ENCODE measurements at places on chromosomes 4 and X.

GRCh38 chrX:50705042-50705441 lies 109.0 kb downstream of the SHROOM4 start:
- DNase-seq: no peak

DNA sequence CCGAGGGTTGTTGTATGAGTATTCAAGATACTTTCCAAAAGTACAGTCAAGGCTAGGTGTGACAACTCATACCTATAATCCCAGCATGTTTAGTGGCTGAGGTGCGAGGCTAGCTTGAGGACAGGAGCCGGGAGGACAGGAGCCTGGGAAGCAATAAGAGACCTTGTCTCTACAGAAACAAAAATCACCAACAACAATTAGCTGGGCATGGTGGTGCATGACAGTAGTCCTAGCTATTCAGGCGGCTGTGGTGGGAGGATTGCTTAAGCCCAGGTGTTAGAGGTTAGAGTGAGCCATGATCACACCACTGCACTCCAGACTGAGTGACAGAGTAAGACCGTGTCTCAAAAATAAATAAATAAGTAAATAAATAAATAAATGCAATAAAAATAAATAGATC lies 91.6 kb downstream of the TLL1 start:
- DNase-seq: no peak

GRCh38 chrX:115642895-115643530 lies 82.0 kb downstream of the PLS3 start:
- DNase-seq: no peak

- peak; percentile 63 for DNase-seq
Measured at GRCh38 chrX:119870626-119871131, 854 bp downstream of the RNF113A start.

GRCh38 chrX:57848857-57849256 lies 61.4 kb downstream of the ZXDA start:
- no peak for DNase-seq

DNA sequence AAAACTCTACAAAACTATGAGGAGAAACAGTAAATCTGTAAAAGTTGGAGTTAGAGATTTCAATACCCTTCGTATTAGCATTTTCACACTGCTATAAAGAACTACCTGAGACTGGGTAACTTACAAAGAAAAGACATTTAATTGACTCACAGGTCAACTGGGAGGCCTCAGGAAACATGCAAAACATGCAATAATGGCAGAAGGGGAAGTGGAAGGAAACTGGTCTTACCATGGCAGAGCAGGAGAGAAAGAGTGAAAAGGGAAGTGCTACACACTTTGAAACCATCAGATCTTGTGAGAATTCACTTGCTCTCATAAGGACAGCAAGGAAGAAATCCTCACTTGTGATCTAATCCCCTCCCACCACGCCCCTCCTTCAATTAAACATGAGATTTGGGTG lies 949.9 kb downstream of the TECRL start:
- no peak for DNase-seq

DNA sequence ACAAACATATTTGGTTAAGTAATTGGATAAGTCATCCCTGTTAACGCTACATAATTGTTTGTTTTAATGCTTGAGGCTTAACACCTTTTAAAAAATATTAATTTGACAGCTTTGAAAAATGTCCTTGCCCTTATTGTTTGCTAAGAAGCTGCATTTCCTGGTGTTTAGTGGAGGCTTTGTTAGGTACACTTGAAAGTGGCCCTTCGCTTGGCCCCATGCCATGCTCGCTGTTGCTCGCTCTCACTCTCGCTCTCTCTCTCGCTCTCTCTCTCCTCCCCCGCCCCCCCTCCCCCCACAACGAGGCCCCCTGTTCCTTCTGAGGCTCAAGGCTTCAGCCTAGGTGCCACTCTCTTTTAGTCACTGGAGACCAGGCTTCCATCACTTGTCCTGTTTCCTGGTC lies 139.6 kb downstream of the DCLK2 start:
- DNase-seq: no peak

DNA sequence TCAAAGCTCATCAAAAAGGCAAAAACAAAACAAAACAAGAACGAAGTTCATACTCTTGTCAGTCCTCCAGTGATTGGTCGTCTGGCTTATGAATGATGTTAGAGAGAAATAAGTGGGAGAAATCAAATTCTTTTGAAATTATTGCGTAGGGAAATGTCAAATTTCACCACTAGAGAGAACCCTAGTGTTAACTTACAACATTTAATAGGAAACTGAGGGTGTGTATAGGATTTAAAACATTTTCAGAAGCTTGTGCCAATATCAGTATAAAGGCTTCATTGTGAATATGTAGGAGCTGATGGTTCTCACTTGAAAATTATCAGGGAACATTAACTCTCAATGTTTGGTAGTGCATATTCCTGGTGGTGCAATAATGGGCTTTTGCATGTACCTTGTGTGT lies 17.4 kb downstream of the ADH6 start:
- DNase-seq: no peak

DNA sequence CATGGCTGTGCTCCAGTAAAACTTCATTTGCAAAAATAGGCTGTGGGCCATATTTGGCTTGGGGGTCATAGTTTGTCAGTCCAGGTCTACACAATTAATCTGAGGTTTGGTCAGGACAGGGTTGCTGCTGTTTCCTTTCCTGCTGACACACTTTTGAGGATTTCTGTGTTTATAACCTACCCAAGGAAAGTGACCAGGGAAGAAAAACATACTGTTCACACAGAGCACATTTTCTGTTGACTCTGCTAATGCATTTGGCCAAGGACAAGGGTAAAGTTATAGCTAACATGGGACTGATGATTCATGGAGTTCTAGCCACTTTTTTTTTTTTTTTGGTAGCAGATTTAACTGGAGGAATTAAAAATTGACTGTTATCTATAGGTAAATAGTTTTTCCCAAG lies 43.9 kb upstream of the GEMIN8 start:
- no peak for DNase-seq

DNA sequence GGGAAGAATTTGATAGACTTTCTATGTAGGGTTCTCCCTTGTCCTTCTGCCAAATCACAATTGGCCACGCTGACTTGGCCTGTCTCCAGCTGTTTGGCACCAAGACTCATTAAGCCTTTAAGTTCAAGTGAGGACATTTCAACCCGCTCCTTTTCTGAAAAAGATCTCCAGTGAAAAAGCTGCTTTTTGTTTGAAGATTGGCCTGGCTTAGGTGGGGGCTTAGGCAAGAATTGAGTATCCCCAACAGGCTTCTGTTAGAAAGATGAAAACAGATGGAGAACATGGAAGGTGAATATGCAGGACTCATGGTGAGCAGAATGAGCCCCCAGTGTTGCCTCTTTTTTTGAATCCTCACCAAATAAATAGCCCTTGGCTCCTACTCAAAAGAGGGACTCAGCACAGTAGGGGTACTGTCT lies 28.5 kb upstream of the LIMCH1 start:
- no peak for DNase-seq

DNA sequence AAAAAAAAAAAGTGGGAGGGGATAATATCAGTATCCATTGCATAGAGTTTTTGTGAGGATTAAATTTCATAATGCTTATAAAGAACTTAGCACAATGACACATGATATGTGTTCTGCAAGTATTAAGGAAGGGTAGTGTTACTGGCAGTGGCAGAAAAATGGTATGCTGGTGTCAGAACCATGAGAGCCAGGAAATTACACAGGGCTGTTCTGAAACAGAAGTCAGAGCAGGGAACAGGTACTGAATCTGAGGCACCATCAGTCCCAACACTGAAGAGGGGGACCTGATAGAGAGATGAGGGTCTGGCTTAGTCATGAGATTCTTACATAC lies 601.1 kb upstream of the GRIA3 start:
- DNase-seq: no peak

GRCh38 chr4:64715741-64716140 lies 306.5 kb upstream of the TECRL start:
- no peak for DNase-seq

DNA sequence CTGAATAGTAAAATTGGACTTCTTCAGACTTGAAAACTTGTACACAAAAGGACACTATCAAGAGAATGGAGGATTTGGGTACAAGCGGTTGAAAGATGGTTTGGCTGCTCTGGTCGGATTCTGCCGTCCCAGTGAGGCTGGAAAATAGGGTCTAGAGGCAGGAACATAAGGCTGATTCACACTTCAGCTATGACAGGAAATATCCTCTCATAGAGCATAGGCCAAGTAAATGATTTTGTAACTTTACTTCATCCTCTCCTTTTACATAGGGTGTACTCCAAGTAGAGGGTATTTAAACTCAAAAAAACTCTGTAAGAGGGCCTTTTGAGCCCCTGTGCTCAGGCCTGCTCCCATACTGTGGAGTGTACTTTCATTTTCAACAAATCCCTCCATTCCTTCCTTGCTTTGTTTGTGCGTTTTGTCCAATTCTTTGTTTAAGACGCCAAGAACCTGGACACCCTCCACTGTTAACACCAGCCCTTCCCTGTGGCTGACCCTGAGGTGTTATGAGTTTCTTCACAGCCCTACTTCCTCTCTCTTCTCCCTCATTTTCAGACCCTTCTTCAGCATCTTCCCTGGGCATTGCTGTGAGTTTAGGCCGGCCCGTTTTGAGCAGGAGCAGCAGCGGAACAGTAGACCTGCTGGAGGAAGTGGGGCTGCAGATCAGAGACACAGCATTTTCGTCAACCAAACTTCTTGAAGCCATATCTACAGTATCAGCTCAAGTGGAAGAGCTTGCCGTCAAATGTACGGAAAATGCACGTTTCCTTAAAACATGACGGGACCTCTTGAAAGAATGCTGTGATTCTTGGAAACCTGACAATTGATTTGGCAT lies 7.2 kb downstream of the PGAM4 start:
- DNase-seq: peak; percentile 59

GRCh38 chr4:2592572-2592971 lies 56.1 kb downstream of the FAM193A start:
- no peak for DNase-seq

Data from activated CD8-positive, alpha-beta memory T cell treated with anti-CD3 and anti-CD28 coated beads for 24 hours (primary cell).